Lower leg skin (tissue), 4 donors: ENCODE measurements at places on chromosomes 2 and 18.

DNA sequence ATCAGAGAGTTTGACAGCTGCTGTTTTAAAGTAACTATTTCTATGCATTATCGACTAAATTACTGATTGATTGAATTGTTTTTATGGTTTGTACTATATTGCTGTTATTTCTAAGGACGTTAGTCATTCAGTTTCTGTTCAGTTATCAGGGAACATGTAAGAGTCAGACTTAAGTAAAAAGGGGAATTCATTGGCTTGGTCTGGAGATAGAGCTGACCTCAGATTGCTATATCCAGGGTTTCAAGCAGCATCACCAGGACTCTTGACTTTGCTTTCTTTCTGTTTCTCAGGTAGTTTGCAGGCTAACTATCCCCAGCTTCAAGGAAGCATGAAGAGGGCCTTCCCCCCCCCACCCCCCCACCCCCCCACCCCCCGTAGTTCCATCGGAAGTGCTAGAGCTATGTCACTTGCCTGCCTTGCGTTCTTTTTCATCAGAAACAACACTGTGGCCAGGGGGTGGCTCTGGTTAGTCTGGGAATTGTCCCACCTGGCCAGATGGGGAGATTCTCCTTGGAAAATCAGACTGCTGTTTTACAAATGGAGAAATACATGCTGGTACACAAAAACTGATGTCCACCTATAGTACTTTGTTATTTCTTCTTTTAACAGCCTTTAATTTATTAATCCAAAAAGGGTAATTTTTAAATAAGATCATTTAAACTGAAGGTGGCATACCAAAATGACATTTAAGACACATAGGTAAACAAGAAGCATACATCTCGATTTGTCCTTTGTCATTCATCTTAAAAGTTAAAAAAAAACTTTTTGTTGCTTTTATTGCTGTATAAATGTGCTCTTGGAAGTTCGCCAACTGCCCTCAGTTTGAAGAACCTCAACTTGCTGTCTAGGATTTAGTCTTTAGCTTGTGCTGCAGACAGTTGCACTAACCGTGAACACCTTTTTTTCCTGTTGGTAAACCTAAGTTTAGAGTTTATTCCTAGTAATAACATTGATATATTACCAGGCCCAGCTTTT is 9.4 kb downstream of the SMAD4 start:
- DNase-seq, result no peak

- DNase-seq, result no peak
Measured at GRCh38 chr2:204019572-204020501, 83.3 kb downstream of the ICOS start.

- DNase-seq, result no peak
Measured at GRCh38 chr2:41912337-41912736, 135.5 kb upstream of the PKDCC start.

DNA sequence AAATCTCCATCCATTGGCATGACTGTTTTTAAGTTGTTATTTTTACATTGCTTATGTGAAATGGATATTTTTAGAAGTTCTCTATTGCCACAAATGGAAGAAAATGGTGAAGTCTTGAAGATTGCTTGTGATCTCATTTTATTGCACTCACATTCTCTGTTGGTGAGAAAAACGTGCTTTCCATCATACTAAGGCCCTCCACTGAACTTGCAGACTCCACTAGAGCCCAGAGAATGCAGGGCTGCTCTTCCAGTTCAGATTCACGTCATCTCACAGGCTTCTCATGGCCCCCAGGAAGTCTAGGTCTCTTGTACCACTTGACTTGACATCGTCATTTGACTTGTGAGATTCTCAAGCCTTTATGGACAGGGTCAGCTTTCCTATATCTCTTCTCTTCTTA is 254.8 kb upstream of the COPS8 start:
- no peak for DNase-seq

DNA sequence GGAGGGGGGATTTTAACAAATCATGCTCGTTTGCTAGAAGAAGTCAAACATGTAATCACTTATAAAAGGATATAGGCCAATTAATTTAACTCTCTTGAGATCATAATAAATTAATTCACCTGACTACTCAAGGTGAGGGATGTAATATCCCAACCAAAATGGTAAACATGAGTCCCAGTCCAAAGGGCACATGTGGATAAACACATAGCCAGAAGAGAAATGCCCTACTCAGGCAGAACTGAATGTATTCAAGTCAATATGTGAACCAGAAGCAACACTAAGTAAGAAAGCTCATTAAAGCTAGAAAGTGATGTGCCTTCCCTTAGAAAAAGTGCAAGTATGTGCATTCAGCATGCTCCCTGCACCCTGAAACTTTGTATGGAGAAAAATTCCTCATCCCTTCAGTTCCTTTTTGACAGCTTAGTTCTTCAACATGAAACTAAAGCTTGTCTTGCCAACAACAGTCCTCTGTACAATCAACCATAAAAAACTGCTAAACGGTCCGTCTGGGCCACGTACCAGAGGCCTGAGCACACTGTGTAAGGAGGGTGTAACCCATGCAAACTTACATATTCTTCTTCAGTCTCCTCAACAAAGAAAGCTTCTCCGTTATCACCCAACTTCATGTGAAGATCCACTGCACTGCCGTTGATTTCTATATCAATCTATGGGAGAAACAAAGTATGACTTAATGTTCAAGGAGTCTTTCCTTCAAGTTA is 58.9 kb downstream of the LPIN2 start:
- no peak for DNase-seq

DNA sequence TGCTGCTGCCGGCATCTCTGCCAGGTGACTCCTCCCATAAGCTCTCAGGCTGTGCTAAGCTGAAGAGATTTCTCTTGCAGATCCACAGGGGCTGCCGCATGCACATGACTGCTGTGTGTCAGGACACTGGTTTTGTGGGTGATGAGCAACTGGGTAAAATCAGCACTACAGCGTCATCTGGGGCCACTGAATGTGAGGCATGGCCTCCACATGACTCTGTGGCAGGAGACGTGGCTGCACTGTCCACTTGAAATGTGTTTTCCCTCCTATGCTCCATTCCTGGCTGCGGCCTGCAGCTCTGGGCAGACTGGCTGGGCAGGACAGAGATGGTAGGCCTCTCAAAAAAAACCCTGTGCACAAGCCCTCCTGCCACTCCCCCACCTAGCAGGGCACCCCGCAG is 63.6 kb downstream of the MARCO start:
- no peak for DNase-seq
